ENCODE measurements at places on chromosomes 5 and 9. TPM values are rescaled to one million over a fixed set of nuclear protein-coding genes. Genes with fewer than 3 reads are reported as not detected.

SOHLH1 gene
- not detected for total RNA-seq

MELK gene
- 75.9 TPM for total RNA-seq

RMND5B gene
- 27.2 TPM for total RNA-seq

CDHR2 gene
- 0.02 TPM for total RNA-seq

QRFP gene
- not detected for total RNA-seq

RAD23B gene
- 125 TPM for total RNA-seq

ACTBL2 gene
- total RNA-seq = 0.07 TPM

PLAC8L1 gene
- total RNA-seq = not detected

IFNB1 gene
- 0.23 TPM for total RNA-seq

SEPTIN8 gene
- total RNA-seq = 13.0 TPM

SELENOP gene
- not detected for total RNA-seq
